ENCODE measurements at places on chromosomes 2 and 18.

DNA sequence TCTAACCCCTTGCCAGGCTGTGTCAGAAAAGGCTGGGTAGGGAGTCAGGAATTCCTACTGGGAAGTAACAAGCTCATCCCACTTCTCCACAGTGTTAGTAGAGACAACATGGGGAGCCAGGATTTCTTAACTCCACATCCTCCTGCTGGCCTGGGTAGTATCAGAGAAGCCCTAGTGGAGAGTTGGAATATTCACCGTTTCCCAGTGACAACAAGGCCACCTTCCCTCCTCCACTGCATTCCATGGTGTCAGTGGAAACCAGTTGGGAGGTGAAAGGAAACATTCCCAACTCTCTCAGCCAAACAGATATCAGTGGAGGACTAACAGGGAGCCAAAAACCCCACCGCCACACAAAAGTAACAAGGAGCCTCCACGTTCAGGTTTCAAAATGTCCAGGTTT is 41.2 kb downstream of the SRD5A2 start:
- DNase-seq, result no peak

DNA sequence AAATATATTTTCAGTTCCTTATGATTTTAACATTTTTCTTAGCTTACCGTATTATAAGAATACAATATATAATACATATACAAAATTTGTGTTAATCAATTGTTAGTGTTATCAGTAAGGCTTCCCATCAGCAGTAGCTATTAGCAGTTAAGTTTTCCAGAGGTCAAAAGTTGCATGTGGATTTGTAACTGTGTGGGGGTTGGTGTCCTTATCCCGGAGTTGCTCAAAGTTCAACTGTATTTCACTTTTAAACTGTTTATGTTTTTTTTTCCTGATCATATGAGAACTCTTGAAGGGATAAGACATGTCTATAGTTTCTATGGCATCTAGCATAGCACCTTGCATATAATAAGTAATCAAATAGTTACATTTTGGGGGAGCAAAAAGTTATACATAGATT is 11.9 kb upstream of the MFSD6 start:
- no peak for DNase-seq

DNA sequence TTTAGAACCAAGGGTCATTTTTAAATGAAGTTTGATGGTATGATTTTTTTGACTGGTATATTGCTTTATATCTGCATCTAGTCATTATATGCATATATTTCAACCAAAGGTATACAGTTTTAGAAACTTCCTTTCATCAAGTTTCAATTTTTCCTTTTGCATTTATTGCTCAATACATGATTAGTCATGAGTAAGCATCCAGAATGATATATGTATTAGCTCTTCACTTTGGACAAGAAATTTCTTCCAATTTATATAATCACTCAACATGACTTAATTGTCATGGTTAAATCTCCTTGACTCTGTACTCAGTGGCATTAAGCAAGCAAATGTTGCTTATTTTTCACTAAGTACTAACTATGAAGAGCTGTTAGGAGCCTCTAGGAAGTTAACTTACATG is 123.6 kb downstream of the PLCL1 start:
- DNase-seq, result no peak

- no peak for DNase-seq
Measured at GRCh38 chr2:84874381-84875212, 6.3 kb downstream of the TRABD2A start.

DNA sequence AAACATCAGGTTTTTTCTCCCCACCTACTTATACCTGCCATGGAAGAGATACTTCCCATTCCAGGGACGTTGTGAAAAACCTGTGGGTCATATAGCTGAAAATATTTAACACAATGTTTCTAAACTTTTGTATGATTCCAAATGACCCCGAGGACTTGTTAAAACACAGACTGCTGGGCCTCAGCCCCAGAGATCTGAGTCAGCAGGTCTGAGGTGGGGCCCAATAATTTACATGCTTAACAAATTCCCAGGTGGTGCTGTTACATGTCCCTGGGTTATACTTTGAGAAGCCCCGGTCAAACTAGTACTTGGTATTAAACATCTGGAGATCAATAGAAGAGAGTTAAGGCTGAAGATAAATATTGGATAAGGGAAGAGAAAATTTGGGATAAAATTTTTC is 71.4 kb upstream of the FRZB start:
- DNase-seq, result no peak

DNA sequence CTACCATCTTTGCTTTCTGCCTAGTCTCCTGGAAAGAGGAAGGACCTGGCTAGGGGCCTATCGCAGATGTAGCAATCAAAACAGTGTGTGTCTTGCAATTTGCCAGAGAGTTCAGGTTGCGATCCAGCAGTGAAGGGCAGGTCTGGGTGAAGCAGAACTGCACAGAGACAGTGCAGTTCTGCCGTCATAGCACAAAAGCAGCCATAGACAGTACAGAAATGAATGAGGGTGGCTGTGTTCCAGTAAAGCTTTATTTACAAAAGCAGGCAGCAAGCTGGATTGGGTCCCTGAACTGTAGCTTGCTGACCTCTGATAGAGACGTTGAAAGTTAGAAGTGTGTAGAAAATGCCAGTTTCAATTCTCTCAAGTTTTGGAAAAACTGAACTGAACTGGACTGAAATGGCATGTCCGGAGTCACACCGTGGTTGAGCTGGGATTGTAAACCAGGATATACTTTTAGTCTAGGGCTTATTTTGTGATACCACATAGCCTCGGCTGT is 186.8 kb downstream of the LTBP1 start:
- no peak for DNase-seq

GRCh38 chr2:175847128-175847527 is 154.9 kb downstream of the LNPK start:
- DNase-seq, result no peak

DNA sequence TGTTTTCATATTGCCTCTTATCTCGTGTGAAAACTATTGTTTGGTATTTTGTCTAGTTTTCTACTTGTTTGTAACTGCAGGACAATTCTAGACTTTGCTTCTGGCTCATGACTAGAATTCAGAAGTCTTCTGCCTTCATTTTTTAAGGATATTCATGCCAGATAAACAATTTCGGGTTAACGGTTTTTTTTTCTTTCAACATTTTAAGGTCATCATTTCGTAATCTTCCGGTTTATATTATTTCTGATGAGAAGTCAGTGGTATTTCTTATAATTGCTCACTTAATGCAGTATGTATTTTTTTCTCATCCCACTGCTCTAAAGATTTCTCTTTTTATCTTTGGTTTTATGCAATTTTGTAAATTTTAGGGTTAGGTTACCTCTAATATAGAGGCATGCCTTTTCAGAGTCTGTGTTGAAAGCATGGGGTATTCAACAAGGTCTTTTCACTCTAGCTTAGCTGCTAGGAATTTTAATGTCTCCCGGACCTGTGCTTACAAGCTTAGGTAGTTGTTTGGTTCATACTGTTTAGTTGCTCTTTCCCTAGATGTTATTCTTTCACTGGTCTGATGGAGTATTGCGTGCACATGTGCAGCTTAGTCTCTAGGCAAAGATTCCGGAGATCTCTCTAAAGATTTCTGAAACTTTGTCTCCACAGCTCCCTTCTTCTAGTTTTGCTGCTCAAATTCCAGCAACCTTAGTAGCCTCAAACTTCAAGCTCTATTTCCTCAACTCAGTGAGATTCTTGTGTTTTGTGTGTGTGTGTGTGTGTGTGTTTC is 198.1 kb downstream of the MCFD2 start:
- DNase-seq, result no peak

DNA sequence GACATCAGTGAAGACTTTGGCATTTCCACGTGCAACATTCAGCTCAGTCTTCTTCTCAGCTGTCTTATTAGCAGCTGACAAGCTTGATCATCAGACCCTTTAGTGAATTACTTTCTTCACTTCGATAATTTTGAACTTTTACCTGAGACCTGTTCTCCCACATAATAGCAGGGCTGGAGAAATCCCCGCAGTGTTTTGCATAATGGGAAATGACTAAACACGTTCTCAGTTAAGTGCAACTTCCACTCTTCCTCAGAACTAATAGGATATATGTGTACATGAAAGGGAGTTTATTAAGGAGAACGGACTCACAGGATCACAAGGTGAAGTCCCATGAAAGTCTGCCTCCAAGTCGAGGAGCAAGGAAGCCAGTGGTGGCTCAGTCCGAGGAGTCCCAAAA is 28.8 kb upstream of the MBP start:
- DNase-seq, result no peak

- no peak for DNase-seq
Measured at GRCh38 chr18:80105369-80106167, 3.5 kb upstream of the ADNP2 start.

DNA sequence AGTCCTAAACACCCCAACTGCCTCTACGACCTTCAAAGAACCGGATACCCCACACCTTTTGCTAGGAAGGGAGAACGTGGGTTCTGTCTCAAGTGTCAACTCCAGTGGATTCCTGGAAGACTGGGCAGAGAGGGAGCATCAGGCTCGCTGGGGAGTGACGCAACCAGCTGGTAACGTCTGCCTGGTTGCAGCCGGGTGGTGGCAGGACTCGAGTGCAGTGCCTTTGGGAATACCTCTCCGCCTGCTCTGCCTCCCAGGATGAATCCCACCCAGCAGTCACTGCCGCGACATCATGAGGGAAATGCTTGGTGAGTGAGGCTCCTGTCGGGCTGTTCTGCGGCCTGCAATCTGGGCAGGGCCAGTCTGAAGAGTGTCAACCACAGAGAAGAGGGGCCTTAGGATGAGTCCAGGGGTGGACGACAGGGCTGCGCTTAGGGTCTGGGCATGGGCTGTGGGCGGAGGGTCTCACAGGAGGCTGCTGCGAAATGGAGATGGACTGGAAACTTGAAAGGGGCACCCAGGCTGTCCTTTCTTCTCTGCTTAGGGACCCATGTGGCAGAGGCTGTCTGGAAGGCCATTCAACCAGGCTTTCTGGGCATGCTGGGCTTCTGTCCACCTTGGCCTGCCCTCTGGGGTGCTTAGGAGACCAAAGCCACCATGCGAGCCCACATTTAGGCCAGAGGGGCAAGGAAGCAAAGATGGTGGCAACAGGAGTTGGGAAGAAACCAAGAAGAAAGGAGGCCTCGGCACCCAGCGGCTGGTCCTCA is 12.9 kb downstream of the GPR17 start:
- DNase-seq, result no peak

DNA sequence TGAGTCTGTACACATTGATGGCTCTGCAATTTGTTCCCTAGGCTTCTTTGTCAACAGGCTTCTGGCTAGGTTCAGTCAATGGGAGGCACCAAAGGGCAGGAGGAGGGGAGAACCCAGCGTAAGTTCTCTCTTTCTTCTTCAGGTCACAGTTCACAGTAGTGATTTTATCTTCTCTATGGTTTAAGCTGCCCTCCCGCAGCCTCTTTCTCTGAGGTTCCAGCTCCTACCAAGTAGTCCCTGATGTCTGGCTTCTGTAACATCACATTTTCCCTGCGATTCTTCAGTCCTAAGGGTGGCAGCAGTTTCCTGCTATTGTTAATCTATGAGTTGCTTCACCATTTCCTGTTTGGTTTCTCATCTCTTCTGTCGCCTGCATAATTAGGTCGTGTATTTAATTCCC is 107.4 kb downstream of the CPO start:
- no peak for DNase-seq

- no peak for DNase-seq
Measured at GRCh38 chr2:143686585-143687164, 557.5 kb downstream of the ARHGAP15 start.

DNA sequence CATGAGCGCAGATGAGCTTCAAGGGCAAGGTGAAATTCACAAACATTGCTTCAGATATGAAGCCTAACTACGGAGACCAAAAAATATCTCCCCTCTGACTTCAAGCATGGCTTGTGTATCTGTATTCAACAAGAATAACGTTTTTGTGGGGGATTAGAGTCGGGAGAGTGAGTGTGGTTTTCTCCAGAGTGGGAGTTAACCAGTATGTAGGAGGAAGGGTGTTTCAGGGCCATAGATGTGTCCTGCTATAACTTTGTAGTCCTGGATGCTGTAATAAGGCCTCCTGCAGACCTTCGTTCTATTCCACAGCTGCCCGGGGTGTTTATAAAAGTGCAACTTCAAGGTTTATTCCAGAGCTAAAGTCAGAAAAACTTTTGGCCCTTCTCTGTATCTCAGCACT is 12.9 kb upstream of the C2orf74 start:
- no peak for DNase-seq

GRCh38 chr18:59695551-59695950 is 1.7 kb downstream of the CCBE1 start:
- DNase-seq, result no peak
